H9 (cell line): ENCODE measurements at places on chromosomes 11 and 22.

- DNase-seq: peak; percentile 13
Measured at GRCh38 chr11:133516845-133517244, 15.5 kb downstream of the OPCML start.

DNA sequence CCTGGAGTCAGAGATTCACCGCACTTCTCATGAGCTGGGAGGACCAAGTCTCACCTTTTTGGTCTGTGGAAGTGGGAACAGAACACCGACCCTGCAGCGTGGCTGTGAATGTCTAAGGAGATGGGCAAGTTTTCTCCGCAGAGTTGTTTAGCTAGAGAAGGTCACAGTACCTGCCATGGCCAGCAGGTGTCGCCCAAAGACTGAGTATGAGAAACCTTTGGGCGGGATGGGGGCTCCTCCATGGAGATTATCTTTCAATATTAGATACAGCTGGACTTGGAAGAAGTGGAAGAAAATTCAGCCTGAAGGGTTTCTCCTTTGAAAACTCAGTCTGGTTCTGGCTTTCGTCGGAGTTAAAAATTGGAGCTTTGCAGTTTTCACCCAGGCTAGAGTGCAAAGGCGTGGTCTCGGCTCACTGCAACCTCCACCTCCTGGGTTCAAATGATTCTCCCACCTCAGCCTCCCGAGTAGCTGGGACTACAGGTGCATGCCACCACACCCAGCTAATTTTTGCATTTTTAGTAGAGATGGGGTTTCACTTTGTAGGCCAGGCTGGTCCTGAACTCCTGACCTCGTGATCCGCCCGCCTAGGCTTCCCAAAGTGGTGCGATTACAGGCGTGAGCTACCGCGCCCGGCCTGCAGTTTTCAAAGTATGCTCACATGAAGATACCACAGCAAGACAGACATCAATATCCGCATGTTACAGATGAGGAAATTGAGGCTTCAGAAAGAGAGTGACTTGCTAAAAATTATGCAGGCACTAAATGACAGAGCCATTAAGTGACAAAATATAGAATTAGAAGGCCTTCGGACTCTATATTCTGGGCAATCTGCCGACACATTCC is 10.7 kb upstream of the DSCAML1 start:
- peak; percentile 66 for DNase-seq

GRCh38 chr11:10633261-10633660 is 60.3 kb downstream of the IRAG1 start:
- peak; percentile 18 for DNase-seq

- DNase-seq: no peak
Measured at GRCh38 chr11:77506857-77507256, 33.0 kb upstream of the PAK1 start.

DNA sequence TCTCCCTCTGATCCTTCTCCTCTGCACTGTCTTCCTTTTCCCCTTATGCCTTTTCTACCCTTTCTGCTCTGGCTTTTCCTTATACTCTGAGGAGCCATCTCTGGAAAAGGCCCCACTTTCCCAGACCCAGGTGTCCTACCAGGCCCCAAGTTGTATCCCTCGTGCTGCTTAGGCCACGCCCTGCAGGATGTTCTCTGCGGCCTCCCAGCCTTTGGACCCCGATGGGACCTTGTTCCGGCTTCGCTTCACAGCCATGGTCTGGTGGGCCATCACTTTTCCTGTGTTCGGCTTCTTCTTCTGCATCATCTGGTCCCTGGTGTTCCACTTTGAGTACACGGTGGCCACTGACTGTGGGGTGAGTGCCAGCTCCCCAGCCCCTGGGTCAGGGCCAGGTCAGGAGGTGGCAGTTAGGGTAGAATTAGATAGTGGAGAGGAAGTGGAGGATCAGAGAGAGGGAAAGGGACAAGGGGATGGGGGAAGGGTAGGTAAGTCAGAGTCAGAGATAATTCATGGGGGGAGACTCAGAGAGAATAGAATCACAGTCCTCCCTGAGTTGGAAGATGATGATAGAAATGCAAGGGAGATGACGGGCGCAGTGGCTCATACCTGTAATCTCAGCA is 8.9 kb downstream of the PGAP2 start:
- no peak for DNase-seq
